NCI-H2029 (cell line): ENCODE measurements at places on chromosomes 12 and 14.

DNA sequence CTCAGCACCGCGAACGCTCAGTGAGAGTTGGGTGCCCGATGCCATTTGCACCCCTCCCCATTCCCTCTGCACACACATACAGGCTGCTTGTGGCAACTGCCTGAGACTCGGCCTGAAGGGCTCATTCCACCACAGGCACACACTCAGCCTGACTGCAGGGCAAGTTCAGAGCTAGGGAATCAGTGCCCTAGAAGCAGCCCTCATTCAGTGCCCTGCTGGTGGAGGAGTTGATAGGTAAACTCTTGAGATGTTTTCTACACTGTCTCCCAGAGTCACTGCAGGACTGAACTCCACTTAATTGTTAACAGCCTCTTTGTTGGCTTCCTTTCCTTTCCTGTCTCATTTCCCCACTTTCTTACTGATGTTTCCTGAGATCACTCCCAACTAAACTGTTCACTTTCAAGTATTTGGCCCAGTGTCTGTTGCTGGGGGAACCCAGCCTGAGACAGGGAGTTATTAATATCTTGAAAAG, 16.9 kb downstream of the PPP1R36 start:
- no peak for DNase-seq

GRCh38 chr14:33589334-33589733, 361.5 kb downstream of the EGLN3 start:
- DNase-seq = no peak

DNA sequence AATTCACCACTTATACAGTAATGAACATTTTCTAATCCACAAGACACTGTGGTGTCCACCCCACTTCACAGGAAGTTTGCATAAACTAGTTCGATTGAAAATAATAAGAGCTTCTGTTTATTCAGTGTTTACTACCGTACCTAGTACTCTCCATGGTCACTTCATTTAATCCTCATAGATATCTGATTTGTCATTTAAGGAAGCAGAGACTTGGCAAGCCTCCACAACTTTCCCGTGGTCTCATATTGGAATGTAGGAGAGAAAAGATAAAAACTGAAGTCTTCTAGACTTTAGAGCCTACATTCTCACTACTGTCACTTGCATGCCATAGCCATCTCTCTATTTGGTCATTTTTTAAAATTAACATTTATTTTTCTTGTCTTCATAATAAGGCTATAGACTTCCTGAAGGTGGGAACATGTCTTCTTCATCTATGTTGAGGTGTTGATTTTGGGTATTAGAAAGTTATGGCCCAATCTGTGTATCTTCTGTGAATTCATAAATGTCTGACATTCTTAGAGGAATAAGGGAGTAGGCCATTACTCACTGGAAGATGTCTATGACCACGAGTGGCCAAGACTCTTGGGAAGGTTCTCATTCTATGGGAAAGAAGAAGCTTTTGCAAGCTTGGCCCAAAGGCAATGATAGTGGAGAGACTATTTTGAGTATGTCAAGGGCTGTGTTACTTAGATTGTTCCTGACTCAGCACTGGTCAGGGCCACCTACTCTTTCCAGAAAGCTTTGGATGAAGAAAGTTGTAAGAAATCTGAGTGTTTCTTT, 423.7 kb downstream of the LRIG3 start:
- no peak for DNase-seq

GRCh38 chr14:22838631-22839041, 2.3 kb downstream of the MMP14 start:
- DNase-seq = no peak

DNA sequence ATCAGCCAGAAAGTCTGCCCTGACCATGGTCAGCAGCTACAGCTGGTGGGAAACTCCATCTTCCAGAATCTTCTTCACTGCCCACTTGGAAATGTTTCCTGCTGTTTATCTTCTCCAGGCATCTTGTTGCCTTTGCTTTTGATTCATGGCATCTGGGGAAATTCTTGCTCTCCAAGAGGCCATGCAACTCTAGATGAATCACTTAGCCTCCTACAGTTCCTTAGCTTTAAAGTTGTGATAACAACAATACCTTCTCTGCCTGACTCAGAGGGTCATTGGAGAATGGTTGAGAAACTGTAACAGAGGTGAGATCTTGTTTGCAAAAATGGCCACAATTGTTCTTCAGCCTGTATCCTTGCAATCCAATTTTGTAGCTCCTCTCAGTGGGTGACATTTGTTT, 121.0 kb upstream of the VRK1 start:
- DNase-seq = no peak

DNA sequence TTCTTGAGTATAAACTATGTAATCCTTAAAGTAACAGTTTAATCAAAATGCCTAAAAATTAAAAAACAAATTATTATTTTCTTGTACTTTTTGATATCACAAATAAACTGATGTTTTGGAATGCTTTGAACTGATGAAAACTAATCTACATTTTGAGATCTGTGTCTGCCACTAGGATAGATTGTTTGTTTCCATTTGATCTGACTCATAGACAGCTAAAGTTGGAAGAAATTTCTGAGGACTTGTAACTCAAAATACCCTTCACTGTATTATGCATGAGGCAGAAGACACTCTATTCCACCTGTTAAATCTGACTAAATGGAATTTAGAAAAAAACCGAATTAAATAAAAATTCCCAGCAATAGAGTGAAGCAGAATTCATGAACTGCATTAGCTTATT, 1400.0 kb upstream of the FLRT2 start:
- no peak for DNase-seq
